Peyer's patch (tissue), 4 donors: ENCODE measurements at places on chromosomes 16 and 17. TPM values are rescaled to one million over a fixed set of nuclear protein-coding genes. Genes with fewer than 3 reads are reported as not detected.

Gene CRHR1
- total RNA-seq, result not detected

GRCh38 chr17:33750943-33751701, 458.0 kb upstream of the ASIC2 start:
- H3K27ac ChIP-seq, result no peak overlapping the region
- no peaks in the 10 kb centered on the region for H3K27me3 ChIP-seq
- peak; percentile 35 for DNase-seq

DNA sequence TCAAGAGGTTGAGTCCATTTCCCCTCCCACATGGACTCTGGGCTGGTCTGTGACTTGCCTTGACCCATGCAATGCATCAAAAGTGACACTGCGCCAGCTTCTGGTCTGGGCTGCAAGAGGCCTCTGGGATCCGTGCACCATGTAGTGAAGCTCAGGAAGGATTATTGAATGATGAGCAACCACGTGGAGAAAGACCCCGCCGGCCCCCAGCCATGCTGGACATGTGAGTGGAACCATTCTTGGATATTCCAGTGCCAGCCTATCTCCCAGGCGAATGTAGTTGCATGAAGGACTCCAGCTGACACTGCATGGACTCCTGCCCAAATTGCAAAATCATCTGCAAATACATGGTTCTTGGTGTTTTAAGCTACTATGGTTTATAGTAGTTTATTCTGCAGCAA, 7.6 kb upstream of the ALOX15B start:
- no peaks in the 10 kb centered on the region for H3K27me3 ChIP-seq
- H3K36me3 ChIP-seq, result no peaks in the 10 kb centered on the region
- H3K4me3 ChIP-seq, result no peak overlapping the region
- DNase-seq, result no peak
- H3K4me1 ChIP-seq, result no peaks in the 10 kb centered on the region

GRCh38 chr16:88888461-88889387, 22.3 kb upstream of the PABPN1L start:
- H3K36me3 ChIP-seq, result no peaks in the 10 kb centered on the region
- H3K4me1 ChIP-seq, result no peaks in the 10 kb centered on the region
- peak overlapping the region; percentile 47 for H3K27ac ChIP-seq
- no peaks in the 10 kb centered on the region for H3K27me3 ChIP-seq
- H3K4me3 ChIP-seq, result no peak overlapping the region

- no peak for DNase-seq
- no peaks in the 10 kb centered on the region for H3K27me3 ChIP-seq
- H3K4me3 ChIP-seq, result no peak overlapping the region
- H3K36me3 ChIP-seq, result no peaks in the 10 kb centered on the region
- H3K27ac ChIP-seq, result no peak overlapping the region
These were observed 29.8 kb downstream of the GPATCH8 start for GRCh38 chr17:44473367-44473766.
